Kasumi-1 (cell line): ENCODE measurements at places on chromosomes 3 and 15.

DNA sequence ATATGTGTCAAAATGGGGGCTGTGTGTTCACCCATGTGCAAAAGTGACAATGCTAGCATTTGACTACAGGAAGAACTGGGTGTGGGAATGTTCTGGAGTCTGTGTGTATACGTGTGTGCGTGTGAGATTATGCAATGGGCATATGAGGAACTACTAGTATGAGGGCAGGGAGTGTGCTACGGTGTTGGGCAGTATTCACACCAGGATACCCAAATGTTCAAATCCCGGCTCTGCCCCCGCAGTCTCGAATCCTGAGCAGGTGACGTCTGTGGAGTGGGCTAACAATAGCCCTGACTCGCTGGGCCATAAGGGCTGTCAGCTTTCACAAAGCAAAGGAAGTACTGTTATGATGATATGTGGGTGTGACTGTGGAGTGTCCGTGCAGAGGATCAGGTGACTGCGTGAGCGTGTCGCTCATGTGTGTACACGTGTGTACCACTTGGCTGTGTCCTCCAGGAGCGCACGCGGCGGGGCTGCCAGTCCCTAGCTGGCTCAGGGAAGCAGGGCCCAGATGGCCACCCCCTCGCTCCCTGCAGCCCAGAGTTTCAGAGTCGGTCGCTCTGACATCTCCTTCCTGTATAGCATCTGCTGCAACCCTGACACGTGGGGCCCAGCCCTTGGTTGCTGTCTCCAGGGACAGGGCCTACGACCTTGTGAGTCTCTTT lies 27.2 kb downstream of the IQSEC1 start:
- DNase-seq, result peak; percentile 10

DNA sequence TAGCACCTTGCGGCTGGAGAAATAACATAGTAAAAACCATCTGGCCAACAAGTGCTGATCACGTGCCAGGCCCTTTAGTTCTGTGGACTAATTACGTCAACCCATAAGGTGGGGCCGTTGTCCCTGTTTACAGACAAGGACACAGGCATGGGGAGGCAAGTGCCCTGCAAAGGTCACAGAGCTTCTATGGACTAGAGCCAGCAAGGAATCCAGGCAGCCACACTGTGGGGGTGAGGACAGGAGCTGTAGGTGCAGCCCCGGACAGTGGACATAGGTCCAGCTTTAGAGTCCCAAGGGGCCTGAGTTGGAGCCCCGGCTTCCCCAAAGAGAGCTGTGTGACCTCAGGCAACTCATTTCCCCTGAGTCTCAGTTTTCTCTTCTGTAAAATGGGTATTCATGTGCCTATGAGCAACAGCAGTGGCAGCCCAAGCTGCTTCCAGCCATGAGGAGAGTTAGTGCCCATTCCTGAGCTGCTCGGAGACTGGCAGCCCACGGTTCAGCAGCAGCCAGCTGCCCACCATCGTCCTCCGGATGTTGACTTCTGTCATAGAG lies 13.9 kb downstream of the CHST13 start:
- no peak for DNase-seq

- no peak for DNase-seq
These were observed 35.1 kb upstream of the SPTBN5 start for GRCh38 chr15:41928637-41929620.

GRCh38 chr15:91620229-91620628 lies 233.3 kb upstream of the SLCO3A1 start:
- DNase-seq, result no peak

- no peak for DNase-seq
These were observed 517.5 kb downstream of the NTRK3 start for GRCh38 chr15:87739081-87739480.

- no peak for DNase-seq
These were observed 51.0 kb downstream of the VGLL4 start for GRCh38 chr3:11592445-11593298.

DNA sequence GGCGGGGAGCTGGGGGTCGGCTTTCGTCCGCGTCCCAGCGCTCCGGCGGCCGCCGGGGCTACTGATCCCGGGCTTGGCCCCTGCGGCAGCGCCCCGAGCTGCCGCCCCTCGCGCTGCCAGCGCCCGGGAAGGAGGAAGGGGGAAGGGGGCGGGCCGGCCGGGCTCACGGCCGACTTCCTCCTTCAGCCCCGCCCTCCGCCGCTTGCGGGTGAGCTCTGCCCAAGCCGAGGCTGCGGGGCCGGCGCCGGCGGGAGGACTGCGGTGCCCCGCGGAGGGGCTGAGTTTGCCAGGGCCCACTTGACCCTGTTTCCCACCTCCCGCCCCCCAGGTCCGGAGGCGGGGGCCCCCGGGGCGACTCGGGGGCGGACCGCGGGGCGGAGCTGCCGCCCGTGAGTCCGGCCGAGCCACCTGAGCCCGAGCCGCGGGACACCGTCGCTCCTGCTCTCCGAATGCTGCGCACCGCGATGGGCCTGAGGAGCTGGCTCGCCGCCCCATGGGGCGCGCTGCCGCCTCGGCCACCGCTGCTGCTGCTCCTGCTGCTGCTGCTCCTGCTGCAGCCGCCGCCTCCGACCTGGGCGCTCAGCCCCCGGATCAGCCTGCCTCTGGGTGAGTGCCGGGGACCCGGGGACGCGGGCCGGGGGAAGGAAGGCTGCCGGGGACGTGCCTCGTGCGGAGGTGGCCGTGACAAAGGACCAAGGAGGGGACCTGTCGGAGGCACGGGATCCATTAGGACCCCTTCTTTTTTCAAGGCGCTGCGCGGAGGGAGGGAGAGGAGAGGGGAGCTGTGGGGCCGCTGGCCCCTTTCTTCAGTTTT lies at the start of gene SEMA4B:
SEMA4B (plus strand) TSS at position 201 of the 814 bp plus-strand sequence; CDS start at position 450, 249 bp downstream.
- peak; percentile 66 for DNase-seq

DNA sequence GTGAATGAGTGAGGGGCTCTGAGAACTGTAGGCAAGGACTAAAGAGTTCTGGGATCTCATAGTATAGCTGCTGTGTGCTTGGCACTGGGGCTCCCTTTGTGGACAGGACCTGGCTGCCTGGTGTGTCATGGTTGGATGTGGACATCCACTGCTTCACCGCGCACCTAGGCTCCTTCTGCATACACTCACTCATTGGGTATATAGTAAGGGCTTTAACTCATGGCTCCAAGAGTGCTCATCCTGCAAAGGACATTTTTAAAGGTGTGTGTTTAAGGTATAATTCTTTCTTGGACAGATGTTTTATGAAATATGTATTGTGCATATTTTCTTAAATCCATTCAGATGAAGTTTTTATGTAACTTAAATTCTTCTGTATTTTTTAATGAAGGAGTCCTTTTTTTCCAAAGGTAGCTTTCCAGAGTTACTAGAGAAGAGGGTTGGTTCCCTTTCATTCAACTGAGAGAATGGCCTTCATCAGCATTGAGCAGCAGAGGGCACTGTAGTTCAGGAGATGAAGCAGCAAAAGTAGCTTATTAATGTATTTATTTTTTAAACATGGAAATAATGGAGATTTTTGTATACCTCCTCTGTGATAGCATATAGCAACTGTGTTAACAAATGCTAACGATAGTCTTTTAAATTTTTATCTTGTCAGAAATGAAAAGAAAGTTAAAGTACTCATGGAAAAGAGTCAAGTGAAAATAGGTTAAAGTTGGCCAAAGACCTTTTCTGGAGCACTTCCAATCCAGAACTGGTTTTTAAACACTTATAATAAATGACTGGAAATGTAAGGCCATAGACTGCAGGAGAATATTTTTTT lies 25.2 kb downstream of the OXNAD1 start:
- DNase-seq, result peak; percentile 76

DNA sequence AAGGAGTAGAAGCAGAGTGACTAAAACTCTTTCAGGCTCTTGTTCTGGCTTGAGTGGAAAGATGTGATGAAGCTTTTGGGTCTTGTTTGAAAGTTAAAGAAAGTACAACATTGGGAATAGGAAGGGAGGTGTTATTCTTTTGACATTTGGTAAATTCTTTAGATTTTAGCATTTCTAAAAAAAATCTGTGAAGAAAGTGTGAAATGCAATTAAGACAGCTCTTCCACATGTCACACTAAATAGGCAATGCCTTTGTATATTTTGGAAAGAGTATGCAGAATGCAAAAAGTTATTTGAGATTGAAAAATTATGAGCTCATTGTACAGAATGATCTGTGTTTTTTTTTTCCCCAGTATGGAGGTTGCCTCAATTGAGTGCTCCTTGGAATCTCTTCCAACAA lies 532.2 kb upstream of the DPPA4 start:
- DNase-seq, result no peak

- DNase-seq, result no peak
These were observed 10.6 kb upstream of the SLC9C1 start for GRCh38 chr3:112304611-112305010.

DNA sequence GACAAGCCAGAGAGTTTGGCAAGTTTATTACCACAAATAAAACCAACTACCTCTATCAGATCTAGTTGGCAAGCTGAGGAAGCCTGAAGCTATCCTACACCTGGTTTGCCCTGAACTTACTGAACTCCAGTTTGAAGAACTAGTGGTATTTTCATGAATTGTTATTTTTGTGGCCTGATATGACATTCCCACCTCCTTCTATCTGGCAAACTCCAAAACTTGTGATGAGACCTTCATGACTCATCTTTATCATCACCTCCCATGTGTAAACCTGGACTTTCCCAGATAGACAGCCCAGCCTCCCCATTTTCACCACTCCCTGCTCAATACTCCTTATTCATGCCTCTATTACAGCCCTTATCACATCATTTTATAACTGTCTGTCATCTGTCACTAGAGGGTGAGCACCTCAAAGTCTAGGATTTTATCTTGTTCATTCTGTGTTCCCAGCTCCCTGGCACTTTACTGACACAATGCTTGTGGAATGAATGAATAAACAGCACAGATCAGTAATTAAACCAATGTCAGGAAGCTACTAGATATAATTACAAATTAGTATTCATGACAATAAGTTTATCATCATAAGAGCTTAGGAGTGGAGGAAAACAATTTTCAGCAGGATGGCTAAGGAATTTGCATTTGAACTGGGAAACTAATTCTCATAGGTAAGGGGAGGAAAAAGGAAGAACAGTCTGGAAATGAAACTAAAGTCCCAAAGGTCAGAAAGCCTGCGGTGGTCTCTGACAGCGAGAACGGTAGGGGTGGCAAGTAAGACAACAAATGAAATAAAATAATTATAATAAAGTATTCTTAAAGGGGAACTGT lies 13.2 kb upstream of the TRANK1 start:
- no peak for DNase-seq

GRCh38 chr3:55030938-55031337 lies 103.1 kb upstream of the LRTM1 start:
- no peak for DNase-seq

DNA sequence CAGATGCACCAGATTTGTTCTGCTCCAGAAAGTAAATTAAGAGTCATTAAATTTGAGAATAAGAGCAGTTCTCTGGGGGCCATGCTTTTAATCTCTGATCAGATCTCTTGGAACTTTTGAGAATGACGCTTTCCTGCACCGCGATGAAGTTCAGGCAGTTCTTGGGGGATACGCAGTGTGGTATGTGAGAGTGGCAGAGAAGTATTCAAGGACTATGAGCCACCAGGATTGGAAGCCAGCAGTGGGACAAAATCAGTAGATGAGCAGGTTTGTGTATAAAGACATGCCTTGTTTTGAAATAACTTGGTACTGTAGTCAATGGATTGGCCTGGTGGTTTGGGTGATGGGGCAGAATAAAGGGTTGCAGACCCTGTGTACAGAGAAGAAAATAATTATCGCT lies 483.6 kb downstream of the ERC2 start:
- no peak for DNase-seq

- no peak for DNase-seq
These were observed 349 bp downstream of the PLXNA1 start for GRCh38 chr3:126983276-126983652.

- no peak for DNase-seq
These were observed 20.3 kb downstream of the GMPS start for GRCh38 chr3:155890671-155891190.

GRCh38 chr15:93583968-93584367 lies 495.0 kb upstream of the RGMA start:
- no peak for DNase-seq

GRCh38 chr3:117761703-117762620 lies 1052.4 kb downstream of the TUSC7 start:
- DNase-seq, result no peak

GRCh38 chr3:166456286-166456685 lies 619.1 kb upstream of the BCHE start:
- no peak for DNase-seq

- no peak for DNase-seq
These were observed 75.7 kb downstream of the EFL1 start for GRCh38 chr15:82186719-82187406.

GRCh38 chr15:93716615-93717231 lies 514.6 kb upstream of the MCTP2 start:
- no peak for DNase-seq

GRCh38 chr3:17032407-17033034 lies 147.8 kb downstream of the PLCL2 start:
- peak; percentile 7 for DNase-seq

GRCh38 chr3:122003112-122003511 lies 18.9 kb downstream of the ILDR1 start:
- DNase-seq, result no peak

GRCh38 chr3:46578973-46579755 lies 13.1 kb upstream of the LRRC2 start:
- peak; percentile 34 for DNase-seq

DNA sequence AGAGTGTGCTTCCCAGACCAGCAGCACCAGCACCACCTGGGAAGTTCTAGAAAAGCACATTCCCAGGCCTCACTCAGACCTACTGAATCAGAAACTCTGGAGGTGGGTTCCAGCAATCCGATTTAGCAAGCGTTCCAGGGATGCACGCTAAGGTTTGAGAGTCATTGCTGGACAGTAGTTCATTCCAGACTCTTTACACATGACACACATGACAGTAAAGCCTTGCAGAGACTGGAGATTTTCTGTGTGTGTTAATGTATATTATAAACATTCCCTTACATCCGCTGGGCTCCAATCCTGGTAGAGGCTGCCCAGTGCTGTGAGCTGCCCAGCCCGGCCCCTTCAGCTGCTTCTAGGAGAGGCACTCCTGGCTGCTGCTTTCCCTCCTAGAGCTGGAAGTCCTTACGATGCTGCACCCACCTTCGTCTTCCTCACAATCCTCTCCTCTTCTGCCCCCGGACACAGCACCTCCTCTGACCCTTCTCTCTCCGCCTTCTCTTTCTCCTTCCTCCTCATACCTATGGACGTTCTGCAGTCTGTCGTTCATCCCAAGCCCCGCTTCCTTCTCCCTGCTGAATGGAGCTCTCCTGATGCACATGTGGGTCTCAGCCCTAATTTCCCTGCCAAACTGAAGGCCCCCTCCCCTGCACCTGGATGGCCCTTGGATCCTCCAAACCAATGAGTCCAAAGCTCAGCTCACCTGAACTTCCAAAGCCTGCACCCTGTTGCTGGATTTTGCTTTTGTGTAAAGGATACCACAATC lies 44.4 kb downstream of the ITGA11 start:
- no peak for DNase-seq

- DNase-seq, result peak; percentile 62
These were observed 154.4 kb downstream of the TUSC7 start for GRCh38 chr3:116863822-116864589.

GRCh38 chr3:179036626-179037300 lies 34.8 kb downstream of the ZMAT3 start:
- DNase-seq, result no peak

GRCh38 chr3:197248341-197248740 lies 50.1 kb downstream of the DLG1 start:
- DNase-seq, result no peak
